ENCODE measurements at places on chromosomes 11 and 22. TPM values are rescaled to one million over a fixed set of nuclear protein-coding genes. Genes with fewer than 3 reads are reported as not detected.

The MS4A15 gene
- total RNA-seq = not detected

The RFPL1 gene
- not detected for total RNA-seq

The ISX gene
- not detected for total RNA-seq

The LYVE1 gene
- total RNA-seq = 2.1 TPM

The JAM3 gene
- 170 TPM for total RNA-seq

The CNTF gene
- 1.6 TPM for total RNA-seq

The SCGB1D2 gene
- total RNA-seq = not detected

The DNAJB7 gene
- not detected for total RNA-seq

The SCO2 gene
- total RNA-seq = not detected

The RGL4 gene
- total RNA-seq = not detected

DNA sequence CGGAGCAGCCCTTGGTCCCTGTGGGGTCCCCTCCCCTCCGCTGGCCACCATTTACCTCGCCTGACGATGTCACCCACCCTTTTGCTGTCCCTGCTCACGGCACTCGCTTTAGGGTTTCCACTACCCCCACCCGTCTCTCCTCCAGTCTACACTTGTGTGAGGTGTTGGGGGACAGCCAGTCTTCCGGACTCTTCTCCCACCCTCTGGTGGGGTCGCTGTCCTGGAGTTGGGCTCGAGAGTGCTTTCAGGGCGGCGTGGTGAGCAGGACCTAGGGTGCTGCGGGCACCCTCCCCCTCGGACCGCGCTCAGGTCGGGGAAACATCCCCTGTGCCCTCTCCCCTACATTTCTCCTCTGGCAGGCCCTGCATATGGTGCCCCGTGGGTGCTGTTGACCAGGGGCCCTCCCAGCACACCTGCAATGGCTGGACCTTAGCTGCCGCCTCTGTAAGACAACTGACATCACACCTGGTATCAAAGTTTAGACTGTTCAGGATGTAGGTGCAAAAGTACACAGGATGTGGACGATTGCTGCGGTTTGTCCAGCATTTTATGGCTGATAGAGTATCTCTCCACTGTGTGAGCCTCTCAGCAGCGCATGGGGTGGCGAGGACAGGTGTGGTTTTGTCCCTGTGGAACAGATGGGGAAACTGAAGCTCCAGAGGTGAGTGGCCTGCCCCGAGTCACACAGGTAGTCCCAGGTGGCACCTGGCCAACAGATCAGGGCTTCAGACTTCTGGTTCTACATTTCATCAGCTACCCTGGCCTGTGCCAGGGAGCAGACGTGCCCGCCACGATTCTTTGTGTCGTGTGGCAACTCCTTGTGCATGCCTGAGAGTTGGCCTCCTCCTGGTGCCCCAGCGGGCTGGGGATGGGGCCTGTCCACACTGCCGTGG is 1.2 kb downstream of the GRK2 start:
- H3K4me1 ChIP-seq = peaks cover 59% of the 10 kb centered on the region
- no peak for DNase-seq
- no peaks in the 10 kb centered on the region for H3K36me3 ChIP-seq
- H3K27ac ChIP-seq = peak overlapping the region; percentile 77
- peak overlapping the region; percentile 90 for H3K4me3 ChIP-seq

- DNase-seq = no peak
- no peaks in the 10 kb centered on the region for H3K36me3 ChIP-seq
- H3K27me3 ChIP-seq = no peaks in the 10 kb centered on the region
- H3K4me3 ChIP-seq = no peak overlapping the region
These were observed 10.5 kb downstream of the TPST2 start for GRCh38 chr22:26579331-26579886.

GRCh38 chr11:86106916-86107315 is 38.0 kb upstream of the PICALM start:
- DNase-seq = no peak
- no peaks in the 10 kb centered on the region for H3K27me3 ChIP-seq
- no peaks in the 10 kb centered on the region for H3K36me3 ChIP-seq
- peak overlapping the region; percentile 74 for H3K27ac ChIP-seq

- no peak for DNase-seq
- no peaks in the 10 kb centered on the region for H3K27me3 ChIP-seq
- no peak overlapping the region for H3K4me3 ChIP-seq
- peaks cover 27% of the 10 kb centered on the region for H3K36me3 ChIP-seq
- peaks cover 51% of the 10 kb centered on the region for H3K4me1 ChIP-seq
These were observed 188.6 kb downstream of the SWAP70 start for GRCh38 chr11:9852465-9852864.

DNA sequence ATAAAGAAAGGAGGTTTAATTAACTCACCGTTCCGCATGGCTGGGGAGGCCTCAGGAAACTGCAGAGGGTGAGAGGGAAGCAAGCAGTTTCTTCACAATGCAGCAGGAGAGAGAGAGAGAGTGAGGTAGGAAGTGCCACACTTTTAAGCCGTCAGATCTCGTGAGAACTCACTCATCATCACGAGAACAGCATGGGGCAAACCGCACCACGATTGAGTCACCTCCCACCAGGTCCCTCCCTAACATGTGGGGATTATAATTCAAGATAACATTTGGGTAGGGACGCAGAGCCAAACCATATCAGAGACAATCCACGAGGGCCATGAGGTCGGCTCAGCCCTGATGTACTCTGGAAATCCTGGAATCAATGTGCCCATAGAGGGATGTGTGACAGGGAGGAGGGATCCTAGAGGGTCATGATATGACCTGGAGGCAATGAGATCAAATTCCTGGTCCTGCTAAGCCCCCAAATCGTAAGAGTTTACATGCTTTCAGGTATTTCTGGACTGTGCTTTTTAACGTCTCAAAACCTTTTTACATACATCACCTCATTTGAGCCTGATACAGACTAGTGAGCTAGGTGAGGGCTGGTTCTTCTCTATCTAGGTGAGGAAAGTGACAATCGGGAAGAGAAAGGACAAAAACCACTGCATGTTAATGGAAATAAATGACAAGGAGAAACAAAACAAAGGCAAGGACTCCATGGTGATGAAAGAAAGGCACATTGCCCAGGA is 19.5 kb upstream of the RASSF10 start:
- no peak for DNase-seq
- no peak overlapping the region for H3K27ac ChIP-seq
- no peaks in the 10 kb centered on the region for H3K36me3 ChIP-seq
- no peak overlapping the region for H3K4me3 ChIP-seq

GRCh38 chr11:14584595-14584994 is 59.0 kb upstream of the PDE3B start:
- no peaks in the 10 kb centered on the region for H3K4me1 ChIP-seq
- no peak for DNase-seq
- no peak overlapping the region for H3K27ac ChIP-seq
- H3K36me3 ChIP-seq = no peaks in the 10 kb centered on the region

- no peak overlapping the region for H3K27ac ChIP-seq
- no peak for DNase-seq
- peaks cover 14% of the 10 kb centered on the region for H3K36me3 ChIP-seq
- H3K4me1 ChIP-seq = peaks cover 26% of the 10 kb centered on the region
- no peaks in the 10 kb centered on the region for H3K27me3 ChIP-seq
- H3K4me3 ChIP-seq = no peak overlapping the region
These were observed 133.7 kb upstream of the LDLRAD3 start for GRCh38 chr11:35810045-35810645.

GRCh38 chr11:131811383-131811782 is 441.0 kb downstream of the NTM start:
- no peak overlapping the region for H3K4me3 ChIP-seq
- DNase-seq = no peak
- no peak overlapping the region for H3K27ac ChIP-seq
- peaks cover 21% of the 10 kb centered on the region for H3K27me3 ChIP-seq
- H3K36me3 ChIP-seq = no peaks in the 10 kb centered on the region
- H3K4me1 ChIP-seq = no peaks in the 10 kb centered on the region

DNA sequence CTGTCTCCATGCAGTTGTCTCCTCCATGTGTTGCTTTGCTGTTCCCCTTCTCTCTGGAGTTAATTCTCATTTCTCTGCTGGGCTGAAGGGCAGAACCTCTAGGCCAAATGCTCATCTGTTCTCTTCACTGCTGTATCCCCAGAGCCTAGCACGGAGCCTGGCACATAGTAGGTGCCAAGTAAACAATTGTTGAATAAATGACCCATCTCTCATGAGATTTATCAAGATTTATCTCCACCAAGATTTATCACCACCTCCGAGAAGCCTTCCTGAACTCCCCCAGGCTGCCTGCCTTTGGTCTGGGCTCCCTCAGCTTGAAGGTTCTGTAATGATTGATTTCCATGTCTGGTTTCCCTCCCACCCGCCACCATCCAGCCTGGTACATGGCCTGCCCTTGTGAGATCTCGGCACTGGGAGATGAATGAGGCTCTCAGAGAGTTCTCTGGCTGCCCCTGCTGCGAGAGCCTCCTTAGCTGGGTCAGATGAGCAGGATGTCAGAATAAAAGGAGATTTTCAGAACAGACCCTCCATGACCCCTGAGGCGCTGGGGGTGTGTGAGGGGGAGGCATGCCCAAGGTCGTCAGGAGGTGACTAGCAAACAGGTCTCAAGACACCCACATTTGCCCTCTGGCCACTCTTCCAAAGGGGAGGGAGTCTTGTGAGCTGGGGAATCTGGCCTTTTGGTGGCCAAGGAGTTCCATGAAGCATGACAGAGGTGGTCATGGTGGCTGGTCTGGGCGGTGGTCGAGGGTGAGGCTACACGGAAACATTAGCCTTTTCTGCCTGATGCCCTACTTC is 2.4 kb upstream of the GDPD5 start:
- peaks cover 5% of the 10 kb centered on the region for H3K4me1 ChIP-seq
- no peak overlapping the region for H3K27ac ChIP-seq
- peaks cover 27% of the 10 kb centered on the region for H3K27me3 ChIP-seq
- H3K36me3 ChIP-seq = no peaks in the 10 kb centered on the region
- DNase-seq = no peak

- no peaks in the 10 kb centered on the region for H3K36me3 ChIP-seq
- H3K27ac ChIP-seq = no peak overlapping the region
- H3K4me1 ChIP-seq = peaks cover 29% of the 10 kb centered on the region
- DNase-seq = no peak
- H3K4me3 ChIP-seq = no peak overlapping the region
These were observed 32.2 kb downstream of the CYTH4 start for GRCh38 chr22:37314315-37315074.

DNA sequence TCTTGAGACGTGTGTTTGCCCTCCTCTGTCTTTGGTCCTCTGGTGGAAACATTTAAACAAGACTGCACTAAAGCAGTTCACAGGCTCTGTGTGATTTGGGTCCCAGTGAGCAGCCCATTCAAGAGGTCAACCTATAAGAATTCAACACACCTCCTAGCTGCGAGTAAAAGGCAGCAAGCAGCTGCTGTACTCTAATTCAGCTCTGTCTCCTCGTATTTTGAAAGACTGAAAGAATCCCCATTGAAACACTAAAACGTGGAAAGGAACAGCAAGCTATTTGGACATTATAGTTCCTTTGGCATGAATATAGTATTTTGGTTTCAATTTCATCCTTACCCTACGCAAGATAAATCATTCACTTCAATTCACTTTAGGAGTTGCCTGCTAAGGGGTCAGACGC is 1046.7 kb downstream of the DLG2 start:
- H3K27ac ChIP-seq = no peak overlapping the region
- H3K4me3 ChIP-seq = no peak overlapping the region
- no peaks in the 10 kb centered on the region for H3K27me3 ChIP-seq

GRCh38 chr22:44195189-44195871 is 14.6 kb downstream of the PARVG start:
- H3K4me3 ChIP-seq = no peak overlapping the region
- no peaks in the 10 kb centered on the region for H3K4me1 ChIP-seq

Data from osteocyte (in vitro differentiated cells).